ENCODE measurements at places on chromosomes 3 and 15. TPM values are rescaled to one million over a fixed set of nuclear protein-coding genes. Genes with fewer than 3 reads are reported as not detected.

DNA sequence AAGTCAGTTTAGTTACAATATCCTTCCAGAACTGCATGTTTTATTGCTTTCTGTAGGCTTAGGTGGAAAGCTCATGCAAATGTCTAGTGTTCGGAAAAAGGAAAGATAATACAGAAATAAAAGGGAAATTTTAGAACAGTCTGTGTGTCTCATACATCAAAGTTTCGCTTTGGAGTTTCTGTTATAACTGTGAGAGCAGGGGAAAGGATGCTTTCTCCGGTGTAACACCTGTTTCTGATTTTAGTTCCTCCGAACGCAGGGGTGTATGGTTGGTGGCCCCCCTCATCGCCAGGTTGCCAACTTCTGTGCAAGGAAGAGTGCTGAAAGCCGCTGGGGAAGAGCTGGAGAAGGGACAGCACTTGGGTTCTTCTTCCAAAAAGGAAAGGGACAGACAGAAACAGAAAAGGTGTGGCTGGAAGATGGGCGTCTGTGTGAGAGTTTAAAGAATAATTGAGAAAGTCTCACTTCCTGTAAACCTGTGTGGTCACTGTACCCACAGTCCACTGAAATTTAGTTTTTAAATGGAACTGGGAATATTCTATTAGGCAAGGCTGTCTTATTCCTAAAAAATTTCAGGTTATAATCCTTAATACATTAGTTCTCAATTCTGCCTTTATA lies 6.7 kb downstream of the P2RY12 start:
- ATAC-seq = no peak

- no peak for ATAC-seq
Measured at GRCh38 chr3:67635806-67636205, 18.6 kb downstream of the SUCLG2 start.

- no peak for ATAC-seq
Measured at GRCh38 chr3:112086875-112087524, 811 bp downstream of the C3orf52 start.

Gene MAP1A
- total RNA-seq = 0.76 TPM

DNA sequence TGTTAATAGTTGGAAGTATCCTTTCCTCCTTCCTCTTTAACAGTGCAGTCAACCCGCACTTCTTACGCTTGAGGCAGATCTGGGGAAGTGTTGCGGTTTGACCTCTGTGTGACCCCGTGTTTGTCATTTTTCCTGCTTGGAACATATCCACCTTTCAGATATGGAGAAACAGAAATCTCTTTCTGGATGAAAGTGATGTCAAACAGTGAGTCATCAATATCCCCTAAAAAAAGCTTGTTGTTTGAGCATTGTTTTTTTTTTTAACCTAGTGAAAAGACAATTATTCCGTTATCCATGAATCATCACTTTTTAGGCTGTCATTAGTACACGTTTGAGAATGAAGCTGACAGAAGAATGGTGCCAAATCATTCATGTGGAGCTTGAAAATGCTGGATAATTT lies 293.7 kb downstream of the ARPP21 start:
- peak; percentile 31 for ATAC-seq

DNA sequence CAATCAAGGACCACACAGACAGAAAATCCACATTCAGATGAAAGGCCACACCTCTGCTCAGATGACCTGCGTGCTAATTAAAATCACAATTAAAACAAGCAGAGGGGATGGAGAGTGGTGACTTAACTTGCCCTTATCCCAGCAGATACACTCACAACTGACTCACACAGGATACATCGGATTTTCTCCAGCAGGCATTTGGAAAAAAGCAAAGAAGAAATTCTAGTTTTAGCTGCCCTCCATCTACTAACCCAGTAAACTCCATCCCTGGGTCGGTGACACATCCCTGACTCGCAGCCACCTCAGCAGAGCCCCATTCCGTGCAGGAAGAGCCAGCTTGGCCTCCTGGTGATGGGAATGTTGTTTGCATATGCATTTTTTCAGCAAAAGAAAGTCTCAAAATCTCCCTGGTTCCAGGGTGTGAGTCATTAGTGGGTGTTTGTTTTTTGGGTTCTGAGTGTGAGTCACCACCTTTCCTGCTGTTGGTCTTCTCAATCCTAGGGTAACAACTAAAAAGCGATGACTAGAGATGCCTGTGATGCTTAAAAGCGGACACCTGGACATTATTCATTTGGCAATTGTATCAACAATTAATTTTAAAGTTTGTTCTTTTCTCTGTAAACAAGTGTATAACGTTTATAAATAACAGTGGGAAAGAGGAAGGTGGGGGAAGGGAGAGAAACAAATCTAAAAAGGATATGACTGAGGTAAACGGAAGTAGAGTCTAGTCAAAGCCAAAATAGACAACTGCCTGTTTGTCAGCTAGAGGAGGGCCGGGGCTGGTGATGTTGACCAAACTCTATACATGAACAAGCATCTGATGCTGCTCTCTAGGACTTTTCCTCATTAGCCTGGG lies 49.8 kb upstream of the SLC4A7 start:
- peak; percentile 96 for ATAC-seq

Gene NIT2
- 48.7 TPM for total RNA-seq

Gene PLA2G4E
- total RNA-seq = 18.1 TPM

- ATAC-seq = no peak
Measured at GRCh38 chr3:30397030-30397429, 209.4 kb upstream of the TGFBR2 start.

- ATAC-seq = no peak
Measured at GRCh38 chr3:5677555-5677954, 490.0 kb downstream of the EDEM1 start.

Data from esophagus mucosa (tissue), 1 donor.